Hepatocyte (in vitro differentiated cells): ENCODE measurements at places on chromosomes 11 and 22.

GRCh38 chr11:32187111-32187510, 96.2 kb downstream of the RCN1 start:
- no peak for DNase-seq

GRCh38 chr11:34493926-34494595, 19.5 kb downstream of the ELF5 start:
- no peak for DNase-seq

DNA sequence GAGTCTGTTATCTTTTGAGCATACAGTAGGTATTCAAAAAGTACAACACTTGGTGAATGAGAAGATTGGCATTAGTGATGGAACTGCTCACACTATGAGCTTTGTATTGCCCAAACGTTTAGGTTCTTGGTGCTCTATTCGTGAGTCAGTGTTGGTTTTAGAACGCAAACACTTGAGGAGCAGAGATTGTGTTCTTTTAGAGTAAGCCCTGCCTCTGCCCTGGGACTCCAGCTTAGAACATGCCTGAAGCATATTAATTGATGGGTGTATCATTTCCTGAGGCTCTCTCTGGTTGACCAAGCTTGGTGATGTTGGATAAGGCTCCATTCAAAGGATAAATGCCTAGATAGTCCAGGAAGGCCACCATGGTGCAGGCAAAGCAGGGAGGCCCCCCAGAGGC, 10.9 kb downstream of the MTNR1B start:
- no peak for DNase-seq

- DNase-seq = no peak
These were observed 55.0 kb upstream of the EMID1 start for GRCh38 chr22:29150701-29151100.

- DNase-seq = peak; percentile 96
These were observed 17.9 kb downstream of the CRELD2 start for GRCh38 chr22:49936018-49936972.

DNA sequence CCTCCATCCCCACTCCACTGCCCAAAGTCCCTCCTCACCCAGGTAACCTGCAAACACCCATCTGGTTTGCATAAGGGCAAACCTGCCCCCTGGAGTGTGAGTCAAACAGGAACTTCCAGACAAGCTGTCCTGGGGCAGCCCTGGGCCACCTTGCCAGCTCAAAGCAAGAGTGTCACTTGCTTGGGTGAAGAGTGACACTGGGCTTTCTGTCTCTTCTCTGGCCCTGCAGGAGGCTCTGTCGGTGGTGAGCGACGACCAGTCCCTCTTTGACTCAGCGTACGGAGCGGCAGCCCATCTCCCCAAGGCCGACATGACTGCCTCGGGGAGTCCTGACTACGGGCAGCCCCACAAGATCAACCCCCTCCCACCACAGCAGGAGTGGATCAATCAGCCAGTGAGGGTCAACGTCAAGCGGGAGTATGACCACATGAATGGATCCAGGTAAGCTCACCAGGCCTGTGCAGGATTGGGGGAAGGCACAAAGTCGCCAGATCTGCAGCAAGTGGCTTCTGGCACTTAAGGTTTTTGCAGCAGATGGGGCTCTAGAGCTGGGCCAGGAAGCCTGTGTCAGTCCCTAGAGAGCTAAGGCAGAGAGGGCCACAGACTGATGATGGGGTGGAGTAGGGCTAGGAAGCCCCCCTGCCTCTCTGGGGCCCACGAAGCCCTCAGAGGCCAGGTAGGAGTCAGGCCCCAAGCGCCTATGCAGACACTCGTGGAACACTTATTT, 64.2 kb downstream of the FLI1 start:
- DNase-seq = no peak

DNA sequence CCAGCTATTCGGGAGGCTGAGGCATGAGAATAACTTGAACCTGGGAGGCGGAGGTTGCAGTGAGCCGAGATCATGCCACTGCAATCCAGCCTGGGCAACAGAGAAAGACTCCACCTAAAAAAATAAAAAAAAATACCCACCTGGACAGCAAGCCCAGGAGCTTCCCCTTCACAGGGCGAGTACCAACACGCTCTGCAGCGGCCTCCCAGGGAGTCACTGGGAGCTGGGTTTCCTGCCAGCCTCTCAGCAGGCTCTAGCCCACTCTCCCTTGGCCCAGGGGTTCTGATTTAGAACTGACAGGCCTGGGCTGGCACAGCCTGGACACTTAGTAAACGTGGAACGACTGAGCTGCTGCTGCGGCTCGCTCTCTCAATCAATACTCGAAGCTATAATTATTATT, 2.0 kb upstream of the CABP7 start:
- no peak for DNase-seq

DNA sequence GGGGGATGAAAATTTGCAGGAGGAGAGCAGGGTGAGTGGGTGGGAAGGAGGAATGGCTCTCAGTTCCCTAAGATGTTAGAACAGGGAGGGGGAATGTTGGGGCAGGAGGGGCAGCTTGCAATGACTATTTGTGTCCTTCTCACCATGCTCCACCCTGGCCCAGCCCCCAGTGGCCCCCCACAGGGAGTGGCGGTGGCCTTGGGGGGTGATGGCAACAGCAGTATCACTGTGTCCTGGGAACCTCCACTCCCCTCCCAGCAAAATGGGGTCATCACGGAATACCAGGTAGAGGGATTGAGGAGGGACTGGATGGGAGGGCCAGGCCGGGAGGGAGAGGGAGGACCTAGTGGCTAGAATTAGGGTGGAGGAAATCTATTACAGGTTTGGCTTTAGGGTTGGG, 10.2 kb downstream of the ROBO3 start:
- no peak for DNase-seq

DNA sequence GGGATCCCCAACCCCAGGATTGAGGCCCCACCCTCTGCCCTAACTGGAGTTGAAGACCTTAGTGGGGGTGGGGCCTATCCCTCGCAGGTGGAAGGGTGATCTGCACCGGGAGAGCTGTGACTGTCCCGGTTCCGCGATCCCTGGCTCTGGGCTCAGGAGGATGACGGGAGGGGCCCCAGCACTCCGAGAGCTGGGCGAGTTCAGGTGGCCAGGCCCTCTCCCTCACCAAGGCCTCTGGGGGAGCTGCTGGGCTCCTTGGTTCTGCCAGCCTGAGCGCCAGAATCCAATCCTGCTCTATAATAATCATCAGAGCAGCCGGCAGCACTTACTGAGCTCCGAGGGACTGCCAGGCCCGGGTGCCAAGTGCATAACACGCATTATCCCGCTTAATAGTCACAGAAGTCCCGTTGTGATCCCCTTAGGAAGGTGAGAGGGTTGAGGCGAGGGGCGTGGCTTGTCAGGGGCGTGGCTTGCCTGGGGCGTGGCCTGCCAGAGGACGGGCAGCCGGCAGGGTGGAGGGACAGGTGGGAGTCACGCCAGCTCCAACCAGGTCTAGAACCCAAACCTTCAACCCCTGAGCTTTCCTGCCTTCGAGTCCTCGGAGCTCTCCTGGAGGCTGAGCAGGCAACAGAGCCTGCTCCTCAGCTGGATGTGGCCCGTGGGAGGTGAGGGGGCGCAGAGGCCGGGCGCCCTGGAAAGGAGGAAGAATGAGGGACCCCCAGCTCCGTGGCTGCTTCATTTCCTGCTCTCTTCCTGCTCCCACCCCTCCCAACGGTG, 7.3 kb upstream of the SYT7 start:
- DNase-seq = peak; percentile 75

DNA sequence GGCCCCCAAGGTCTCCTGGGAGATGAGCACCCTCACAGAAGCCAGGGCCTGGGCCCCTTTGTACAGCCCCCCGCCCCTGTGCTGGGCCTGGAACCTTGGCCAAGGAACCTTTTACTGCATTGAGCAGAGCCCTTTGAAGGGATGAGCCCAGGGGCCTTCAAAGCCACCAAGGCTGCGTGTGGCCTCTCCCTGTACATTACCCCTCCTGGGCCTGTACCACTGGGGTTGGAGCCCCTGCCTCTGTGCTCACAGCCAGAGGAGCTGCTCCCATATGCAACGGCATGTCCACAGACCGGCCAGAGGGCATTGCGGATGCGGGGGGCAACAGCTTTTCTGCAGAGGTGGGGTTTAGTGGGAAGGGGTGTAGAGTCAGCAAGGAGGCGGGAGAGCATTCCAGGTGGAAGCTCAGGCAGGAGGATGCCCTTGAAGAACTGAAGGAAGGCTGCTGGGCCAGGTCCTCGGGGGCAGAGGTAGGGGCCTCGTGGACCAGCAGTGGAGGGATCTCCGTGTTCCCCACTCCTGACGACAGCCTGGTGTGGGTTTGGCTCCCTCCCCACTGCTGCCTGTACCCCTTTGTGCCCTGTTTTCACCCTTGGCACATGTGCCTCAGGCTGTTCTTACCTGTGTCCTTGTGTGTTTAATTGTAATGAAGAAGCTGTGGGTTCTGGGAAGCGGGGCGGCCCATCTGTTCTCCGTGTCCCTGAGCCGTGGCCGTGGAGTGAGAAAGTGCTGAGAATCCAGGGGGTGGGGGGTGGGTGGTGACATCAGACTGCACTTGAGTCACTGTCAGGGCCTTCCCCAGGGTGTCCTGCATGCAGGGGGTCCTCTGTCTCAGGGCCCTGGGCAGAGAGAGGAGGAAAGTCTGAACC, 46.9 kb downstream of the ARHGAP8 start:
- DNase-seq = no peak

- no peak for DNase-seq
These were observed 3.5 kb downstream of the KLHDC7B start for GRCh38 chr22:50548921-50549790.

DNA sequence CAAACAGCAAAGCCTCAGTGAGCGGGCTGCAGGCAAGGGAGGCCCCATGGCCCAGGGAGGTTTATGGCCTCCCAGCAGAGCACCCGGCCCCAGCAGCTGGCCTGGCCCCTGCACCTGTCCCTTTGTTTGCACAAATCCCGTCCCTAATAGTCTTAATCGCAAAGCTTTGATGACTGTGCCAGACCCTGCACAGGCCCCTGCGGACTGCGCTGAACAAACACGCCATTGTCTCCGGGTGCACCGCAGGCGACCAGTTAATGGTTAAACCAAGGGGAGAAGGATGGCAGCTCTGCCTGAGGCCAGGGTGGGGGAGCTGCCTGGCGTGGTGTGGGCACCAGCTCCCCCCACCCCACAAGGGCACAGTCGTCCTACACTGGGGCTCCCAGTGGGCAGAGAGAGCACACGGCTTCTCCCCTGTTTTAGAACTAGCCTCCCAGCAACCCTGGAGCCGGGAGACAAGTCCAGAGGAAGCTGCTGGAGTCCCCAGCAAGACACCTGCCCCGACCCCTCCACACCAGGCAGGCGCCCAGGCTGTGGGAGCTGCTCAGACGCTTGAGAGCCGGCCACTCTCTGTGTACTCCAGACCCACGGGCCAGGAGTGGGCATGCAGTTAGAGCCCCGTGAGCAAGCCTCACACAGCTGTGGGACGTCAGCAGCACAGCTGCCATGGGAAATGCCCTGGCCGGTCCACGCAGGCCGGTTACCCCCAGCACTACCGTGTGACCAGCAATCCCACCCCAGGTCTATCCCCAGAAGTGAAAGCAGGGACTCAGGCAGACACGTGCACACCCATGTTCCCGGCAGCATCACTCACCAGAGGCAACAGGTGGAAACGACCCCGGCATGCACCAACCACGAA, 39.7 kb upstream of the TH start:
- DNase-seq = peak; percentile 81

DNA sequence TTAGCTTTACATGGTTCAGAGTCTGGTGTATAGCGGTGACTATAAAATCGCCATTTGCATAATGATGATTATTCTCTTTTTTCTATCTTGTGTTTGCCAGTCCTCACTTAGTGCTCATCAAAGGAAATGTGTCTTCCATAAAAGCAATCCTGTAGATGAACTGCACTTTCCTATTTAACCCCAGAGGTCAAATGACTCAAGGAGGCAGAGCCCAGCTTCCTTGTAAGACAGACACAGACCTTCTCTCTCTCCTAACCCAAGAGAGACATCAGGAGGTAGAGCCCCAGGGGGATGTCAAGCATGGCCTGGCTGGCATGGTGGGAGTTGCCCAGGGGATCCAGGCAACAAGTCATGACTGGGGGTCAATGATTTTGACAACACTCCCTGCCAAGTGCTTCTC, 46.9 kb upstream of the CRTAM start:
- DNase-seq = no peak

- DNase-seq = no peak
These were observed 8.4 kb downstream of the FAM83F start for GRCh38 chr22:40002935-40003715.

GRCh38 chr11:47062736-47063135, 113.9 kb downstream of the ARFGAP2 start:
- no peak for DNase-seq

- DNase-seq = no peak
These were observed 256.4 kb upstream of the SESN3 start for GRCh38 chr11:95487391-95487790.

DNA sequence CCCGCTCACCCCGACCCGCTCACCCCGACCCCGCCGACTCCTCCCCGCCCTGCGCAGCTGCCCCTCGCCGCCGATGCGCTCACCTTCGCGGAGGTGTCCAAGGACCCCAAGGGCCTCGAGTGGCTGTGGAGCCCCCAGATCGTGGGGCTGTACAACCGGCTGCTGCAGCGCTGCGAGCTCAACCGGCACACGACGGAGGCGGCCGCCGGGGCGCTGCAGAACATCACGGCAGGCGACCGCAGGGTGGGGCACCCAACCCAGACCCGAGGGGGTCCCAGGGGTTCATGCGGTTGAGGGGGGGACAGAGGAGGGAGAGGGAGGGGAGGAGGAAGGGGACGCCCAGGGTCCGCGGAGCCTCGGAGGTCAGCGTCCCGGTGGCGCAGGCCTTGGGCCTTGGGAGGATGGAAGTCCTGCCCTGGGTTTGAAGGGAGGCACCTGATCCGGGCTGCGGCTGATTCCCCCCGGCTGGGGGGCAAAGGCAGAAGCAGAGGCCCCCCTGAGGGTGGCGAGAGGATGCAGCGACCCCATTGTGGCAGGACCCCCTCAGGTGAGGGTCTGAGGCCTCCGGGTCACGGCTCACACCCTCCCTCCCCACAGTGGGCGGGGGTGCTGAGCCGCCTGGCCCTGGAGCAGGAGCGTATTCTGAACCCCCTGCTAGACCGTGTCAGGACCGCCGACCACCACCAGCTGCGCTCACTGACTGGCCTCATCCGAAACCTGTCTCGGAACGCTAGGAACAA, 9.2 kb downstream of the PKP3 start:
- no peak for DNase-seq

GRCh38 chr11:95585069-95585751, 204.4 kb downstream of the FAM76B start:
- no peak for DNase-seq

GRCh38 chr11:112440518-112440917, 179.9 kb upstream of the PLET1 start:
- no peak for DNase-seq

DNA sequence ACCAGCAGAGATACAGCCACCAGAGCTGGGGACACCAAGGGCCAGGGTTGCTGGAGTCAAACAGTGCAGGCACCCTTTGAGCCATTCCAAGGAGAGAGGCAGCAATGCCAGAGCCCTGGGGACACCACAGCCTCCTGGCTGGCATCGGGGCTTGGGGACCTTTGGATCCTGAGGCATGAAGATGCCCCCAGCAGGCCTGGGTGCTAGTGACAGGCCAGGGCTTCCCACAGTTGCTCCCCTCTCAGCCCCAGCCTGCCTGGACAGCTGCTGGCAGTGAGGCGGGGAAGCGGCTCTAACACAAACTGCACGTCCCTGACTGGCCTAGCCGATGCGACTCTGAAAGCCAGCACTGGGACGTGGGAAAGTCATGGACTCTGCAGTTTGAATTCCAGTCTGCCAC, 2.7 kb downstream of the CD5 start:
- DNase-seq = no peak
